ENCODE measurements at places on chromosomes 1 and 21.
A peak's percentile ranks its signal among the peaks of the same experiment; 100 is the strongest.

GRCh38 chr1:64243757-64244080 lies 40.3 kb downstream of the UBE2U start:
- DNase-seq = no peak

DNA sequence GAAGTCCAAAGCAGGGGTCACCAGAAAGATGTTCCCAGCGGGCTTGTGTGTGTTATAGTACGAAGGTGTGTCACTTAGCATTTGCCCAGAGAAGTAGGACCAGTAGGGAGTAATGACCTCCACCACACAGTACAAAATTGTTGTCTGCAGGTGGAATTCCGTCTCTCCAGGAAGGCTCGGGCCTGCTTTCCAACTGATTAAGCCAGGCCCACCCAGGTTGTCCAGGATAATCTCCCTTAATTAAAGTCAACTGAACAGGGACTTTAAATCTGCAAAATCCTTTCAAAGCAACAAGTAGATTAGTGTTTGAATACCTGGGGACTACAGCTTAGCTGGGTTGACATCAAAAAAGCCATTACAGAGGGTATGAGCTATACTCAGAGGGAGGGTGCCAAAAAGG lies 131.3 kb downstream of the BACH1 start:
- no peak for DNase-seq

- no peak for DNase-seq
Observed at GRCh38 chr1:214249651-214250050, 31.3 kb upstream of the SMYD2 start.

- no peak for DNase-seq
Observed at GRCh38 chr1:225508538-225509375, 80.9 kb upstream of the LBR start.

GRCh38 chr1:51420867-51421627 lies 90.7 kb upstream of the TTC39A start:
- DNase-seq = no peak

GRCh38 chr1:81760477-81761097 lies 40.1 kb upstream of the ADGRL2 start:
- no peak for DNase-seq

DNA sequence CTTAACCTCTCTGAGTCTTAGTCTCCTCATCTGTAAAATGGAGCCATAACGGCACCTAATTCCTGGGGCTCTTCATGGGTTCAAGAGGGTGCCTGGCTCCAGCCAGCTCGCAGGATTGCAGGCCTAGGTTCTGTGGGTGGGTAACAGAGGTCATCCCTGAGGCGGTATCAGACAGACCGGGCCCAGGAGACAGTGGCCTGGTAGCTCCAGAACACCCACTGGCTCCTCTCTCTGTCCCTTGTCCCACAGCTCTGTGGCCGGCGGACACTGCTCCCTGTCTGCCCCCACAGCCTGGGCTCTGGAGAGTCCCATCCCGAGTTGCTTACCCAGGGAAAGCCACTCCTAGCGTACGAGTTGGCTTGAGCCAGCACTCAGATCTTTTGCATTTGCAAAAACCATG lies 150.3 kb downstream of the PEX14 start:
- no peak for DNase-seq

- no peak for DNase-seq
Observed at GRCh38 chr1:201566933-201567801, 28.2 kb downstream of the NAV1 start.

DNA sequence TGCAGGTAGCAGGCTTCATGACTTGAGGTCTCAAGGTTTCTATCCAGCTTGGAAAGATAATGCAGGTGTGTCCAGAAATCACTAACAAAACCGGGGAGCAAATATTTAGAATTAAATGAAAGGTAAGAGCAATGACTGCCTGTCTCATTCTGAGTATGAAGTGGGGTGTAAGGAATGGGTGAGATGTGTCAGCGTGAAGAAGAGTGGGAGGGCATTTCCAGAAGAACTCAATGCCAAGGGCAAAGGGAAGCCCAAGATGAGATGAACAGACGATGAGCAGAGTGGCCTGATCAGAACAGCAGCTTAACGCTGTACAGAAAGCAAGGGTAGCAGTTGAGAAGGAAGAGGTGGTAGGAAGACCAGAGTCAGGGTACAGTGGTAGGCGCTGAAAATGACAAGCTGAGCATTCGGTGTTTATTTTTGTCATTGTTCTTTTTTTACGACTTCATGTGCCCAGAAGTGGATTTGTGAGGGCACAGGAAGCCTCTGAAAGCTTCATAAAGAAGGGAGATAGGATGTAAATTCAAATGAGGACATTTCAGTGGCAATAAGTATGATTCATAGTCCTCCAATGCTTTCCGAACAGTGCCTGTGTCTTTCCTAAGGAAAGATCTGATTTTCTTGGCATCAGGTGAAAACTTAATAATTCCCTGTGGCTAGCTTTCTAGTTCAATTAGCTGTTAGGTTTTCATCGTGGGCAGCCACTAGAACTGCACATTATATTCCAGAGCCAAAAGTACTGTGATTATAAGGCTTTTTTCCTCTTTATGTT lies 190.5 kb downstream of the APP start:
- DNase-seq = no peak

DNA sequence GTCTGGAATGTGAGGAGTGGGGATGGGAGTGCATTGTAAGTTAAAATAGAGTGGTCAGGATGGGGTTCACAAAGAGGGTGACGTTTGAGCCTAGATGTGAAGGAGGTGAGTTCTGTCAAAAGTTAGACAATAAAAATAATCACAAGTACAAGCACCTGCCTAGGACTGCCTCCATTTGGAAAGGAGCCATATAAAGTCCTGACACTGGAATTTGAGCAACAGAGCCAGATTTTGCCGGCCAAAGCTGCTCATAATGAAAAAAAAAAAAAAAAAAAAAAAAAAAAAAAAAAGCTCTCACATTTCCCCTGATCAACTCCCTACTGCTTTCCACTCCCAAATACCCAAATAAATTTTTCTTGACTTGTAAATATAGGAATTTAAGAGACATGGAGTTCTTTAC lies 4.1 kb downstream of the PALMD start:
- no peak for DNase-seq

DNA sequence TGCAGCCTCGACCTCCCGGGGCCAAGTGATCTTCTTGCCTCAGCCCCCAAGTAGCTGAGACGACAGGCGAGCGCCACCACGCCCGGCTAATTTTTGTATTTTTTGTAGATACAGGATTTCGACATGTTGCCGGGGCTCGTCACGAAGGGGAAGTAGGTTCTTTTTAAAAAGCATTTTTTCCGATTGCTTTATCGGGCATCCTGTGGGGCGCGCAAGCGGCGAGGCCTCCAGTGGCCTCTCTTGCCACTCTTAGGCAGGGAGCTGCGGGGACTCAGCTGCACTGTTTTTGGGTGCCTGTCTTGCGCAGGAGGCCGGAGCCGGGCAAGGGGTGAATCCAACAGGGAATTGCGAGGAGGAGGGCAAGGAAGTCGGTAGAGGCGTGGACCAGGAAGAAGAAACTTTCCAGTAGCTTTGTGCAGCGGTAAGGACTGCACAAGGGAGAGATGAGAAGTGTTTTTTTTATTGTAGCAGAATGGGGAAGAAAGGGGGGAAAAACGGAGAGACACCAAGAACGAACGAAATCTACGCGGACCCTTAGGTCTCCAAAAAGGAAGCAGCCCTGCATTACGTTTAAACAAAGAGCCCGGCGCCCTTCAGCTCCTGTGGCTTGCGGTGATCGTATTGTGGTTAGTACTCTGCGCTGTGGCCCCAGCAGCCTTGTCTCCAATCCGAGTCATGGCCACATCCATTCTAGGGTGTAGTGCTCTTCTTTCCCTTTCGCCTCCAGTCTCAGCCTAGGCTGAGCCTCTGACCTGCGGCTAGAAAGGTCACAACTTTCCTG lies 164.8 kb downstream of the PPIAL4G start:
- peak; percentile 47 for DNase-seq

- no peak for DNase-seq
Observed at GRCh38 chr1:211938561-211938997, 96.8 kb downstream of the INTS7 start.

GRCh38 chr1:212196355-212196754 lies 88.9 kb upstream of the PPP2R5A start:
- no peak for DNase-seq

DNA sequence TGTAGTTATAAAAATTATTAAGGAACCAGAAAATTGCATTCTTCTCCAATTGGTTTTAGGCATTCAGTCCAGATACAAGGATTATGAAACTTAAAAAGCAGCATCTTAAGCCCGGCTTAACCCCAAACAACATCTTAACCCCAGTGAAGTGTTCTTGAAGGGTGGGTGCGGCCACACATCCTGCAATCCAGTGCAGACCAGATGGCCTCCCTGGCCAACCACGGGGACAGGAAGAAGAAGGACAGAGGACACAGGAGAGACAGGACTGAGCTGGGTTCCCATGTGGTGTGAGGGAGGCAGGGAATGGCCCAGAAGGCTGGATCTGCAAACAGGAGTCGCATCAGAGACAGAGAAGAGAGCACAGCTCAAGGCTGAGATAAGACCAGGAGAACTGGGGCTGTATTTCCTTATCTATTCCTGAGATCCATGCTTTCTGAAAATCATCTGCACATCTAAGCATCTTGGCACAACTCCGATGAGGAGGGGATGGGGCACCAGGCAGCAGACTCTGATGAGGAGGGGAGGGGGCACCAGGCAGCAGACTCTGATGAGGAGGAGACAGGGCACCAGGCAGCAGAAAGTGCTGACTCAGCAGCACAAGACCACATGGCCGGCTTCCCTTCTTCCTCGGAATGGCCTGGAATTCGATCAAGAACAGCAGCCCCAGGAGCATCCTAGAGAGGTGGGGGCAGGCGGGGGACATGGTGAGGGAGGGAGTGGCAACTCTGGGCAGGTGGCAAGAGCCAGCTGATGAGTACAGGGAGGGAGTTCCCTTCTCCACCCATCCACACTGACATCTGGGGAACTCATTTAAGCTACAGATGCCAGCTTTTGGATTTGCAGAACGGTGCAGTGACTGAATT lies 26.6 kb downstream of the ABCG1 start:
- DNase-seq = no peak
